Bronchial epithelial cell (primary cell): ENCODE measurements at places on chromosomes 3 and 15. TPM values are rescaled to one million over a fixed set of nuclear protein-coding genes. Genes with fewer than 3 reads are reported as not detected.

DNA sequence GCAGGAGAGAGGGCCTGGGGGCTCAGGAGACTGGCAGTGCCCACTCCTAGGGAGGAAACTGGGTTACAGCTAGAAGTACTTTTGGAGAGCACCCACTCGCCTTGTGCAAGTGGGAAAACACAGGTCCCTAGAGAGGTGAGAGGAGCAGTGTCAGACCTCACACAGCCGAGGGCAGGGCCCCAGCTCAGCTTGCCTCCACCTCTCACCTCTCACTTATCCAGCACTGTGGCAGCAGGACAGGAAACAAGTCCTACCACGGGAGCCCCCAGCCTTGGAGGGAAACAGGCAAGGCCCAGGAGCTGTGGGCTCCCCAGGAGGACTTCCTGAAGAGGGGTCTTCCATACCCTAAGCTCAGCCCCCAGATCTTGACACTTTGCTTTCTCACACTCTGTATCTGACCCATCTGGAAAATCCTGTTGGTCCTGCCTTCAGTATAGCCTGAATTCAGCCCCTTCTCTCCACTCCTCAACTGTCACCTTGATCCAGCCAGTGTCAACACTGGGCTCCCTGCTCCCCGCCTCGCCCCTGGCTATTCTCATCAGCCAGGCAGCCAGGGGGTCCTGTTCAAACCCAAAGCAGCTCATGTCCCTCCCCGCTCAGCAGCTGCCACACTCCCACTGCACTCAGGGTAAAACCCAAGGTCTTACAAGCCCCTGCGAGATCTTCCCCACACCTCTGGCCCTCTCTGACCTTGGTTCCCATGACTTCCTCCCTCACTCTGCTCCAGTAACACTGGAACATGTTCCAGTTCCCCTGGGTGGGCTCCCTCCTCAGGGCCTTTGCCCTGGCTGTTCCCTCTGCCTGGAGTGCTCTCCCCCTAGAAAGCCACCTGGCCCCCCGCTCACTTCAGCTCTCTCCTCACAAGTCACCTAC lies 870 bp upstream of the TMEM40 start:
- DNase-seq: peak; percentile 57

- DNase-seq: no peak
Observed at GRCh38 chr3:86654806-86655460, 336.0 kb downstream of the VGLL3 start.

GRCh38 chr3:23553353-23553752 lies 252.4 kb upstream of the UBE2E1 start:
- no peak for DNase-seq

Gene TSEN2
- 16.6 and 21.3 TPM in 2 replicates for total RNA-seq

Gene GPR87
- 56.9 and 64.5 TPM in 2 replicates for total RNA-seq
